ENCODE measurements at places on chromosomes 16 and 17.

DNA sequence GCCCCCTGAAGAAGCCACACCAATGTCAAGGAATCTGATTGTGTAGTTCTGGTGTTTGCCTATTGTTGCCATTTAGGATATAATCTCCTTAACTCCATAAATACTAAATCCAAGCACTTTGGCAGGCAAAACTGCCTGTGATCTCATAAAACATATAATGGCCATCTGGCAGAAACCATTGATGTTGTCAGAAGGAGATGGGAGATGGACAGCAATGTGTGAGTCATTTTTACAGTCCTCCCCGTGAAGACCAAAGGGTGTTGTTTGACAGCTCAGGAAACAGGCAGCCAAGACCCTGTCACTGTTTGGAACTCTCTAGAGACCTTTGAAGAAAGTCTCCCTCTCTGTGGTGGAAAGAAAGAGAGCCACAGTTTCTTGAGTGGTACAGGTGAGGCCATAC is 454.1 kb downstream of the HS3ST3B1 start:
- no peak for DNase-seq

DNA sequence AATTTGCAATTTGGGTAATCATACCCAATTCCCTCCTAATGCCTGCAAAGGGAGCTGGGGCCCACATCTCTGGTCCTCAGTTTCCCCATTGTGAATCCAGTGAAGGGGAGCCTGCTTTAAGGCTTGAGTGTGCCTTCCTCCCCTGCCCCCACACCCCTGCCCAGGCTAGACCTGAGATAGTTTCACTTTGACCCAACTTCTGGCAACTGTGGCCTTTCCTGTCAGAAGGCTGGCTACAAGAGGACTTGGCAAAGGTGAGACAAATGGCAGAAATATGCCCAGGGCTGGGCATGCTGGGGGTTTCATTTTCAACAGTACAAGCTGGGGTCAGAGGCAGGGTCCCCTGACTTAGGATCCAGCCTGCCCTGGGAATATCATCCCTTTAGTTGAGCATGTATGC is 10.0 kb downstream of the SOCS1 start:
- no peak for DNase-seq

DNA sequence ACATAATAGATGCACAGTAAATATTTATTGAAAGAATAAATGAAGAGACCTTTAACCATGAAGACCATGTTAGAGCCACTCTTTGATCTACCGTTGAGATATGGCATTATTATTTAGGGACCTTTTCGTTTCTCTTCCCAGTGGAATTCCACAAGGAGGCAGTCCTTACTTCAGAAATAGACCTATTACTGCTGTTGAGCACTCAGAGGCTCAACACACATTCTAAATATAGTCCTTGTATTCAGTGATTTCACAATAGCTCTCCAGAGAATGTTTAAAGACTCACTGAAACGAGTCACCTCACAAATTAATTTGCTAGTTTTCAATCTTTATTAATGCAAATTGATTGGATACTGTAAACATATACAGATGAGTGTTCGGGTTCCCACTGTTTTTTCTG is 603.8 kb downstream of the CDH8 start:
- DNase-seq: no peak

GRCh38 chr16:88407807-88408206 is 25.0 kb downstream of the ZNF469 start:
- DNase-seq: no peak

- DNase-seq: no peak
Observed at GRCh38 chr17:40828454-40829044, 6.1 kb upstream of the KRT10 start.

DNA sequence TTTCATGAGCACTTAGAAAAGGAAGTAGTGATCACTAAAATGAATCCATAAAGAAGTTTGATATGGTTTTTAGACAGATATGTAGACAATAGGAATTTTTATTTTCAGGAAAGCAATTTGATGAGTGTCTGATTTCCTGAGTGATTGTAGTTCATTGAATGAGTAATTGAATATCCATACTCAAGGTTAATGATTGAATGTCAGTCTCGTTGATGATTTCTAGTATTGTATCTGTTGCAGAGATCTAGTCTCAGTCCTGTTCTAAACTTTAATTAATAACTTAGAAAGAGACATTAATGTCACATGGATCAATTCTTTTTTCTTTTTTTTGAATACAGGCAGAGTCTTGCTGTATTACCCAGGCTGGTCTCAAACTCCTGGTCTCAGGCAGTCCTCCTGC is 78.3 kb downstream of the NLK start:
- no peak for DNase-seq

DNA sequence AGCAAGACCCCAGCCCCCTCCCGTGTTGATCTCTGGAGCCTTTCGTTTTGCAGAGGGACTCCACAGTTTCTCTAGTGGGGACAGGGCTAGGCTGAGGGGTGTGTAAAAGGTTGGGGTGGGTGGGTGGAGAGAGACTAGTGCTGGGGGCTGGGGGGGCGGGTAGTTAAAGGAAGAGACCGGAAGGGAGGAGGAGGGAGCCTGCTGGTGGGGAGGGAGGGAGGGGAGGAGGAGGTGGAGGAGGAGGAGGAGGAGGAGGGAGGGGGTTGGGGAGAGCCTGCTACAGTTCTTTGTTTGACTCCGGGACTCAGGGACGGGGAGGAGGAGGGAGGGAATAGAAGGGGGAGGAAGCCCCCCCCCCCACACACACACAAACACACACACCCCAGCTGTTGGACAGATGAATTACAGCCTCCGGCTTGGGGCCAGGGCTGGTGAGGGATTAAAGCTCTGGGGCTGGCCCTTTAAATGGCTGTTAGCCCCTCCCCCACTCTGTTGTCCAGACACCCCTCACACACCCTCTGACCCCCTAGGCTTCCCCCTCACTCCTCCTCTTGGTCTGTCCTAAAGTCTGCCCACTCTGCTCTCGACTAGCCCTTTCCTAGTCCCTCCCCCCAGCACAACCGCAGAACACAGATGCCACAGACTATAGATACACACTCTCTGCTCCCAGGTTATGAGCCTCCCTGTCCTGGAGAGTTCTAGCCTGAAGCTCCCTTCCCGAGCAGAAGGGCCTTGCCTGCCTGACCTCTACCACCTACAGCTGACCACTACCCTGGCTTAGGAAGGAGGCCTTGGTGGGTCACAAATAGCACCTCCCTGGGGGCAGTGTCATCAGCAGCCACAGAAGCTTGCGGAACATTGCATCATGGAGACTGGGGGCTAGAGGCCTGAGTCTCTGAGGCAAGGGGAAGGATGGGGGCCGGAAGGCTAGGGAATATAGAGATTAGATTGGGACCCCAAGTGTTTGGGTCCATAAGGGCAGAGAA is 4.4 kb downstream of the KDM6B start:
- no peak for DNase-seq

DNA sequence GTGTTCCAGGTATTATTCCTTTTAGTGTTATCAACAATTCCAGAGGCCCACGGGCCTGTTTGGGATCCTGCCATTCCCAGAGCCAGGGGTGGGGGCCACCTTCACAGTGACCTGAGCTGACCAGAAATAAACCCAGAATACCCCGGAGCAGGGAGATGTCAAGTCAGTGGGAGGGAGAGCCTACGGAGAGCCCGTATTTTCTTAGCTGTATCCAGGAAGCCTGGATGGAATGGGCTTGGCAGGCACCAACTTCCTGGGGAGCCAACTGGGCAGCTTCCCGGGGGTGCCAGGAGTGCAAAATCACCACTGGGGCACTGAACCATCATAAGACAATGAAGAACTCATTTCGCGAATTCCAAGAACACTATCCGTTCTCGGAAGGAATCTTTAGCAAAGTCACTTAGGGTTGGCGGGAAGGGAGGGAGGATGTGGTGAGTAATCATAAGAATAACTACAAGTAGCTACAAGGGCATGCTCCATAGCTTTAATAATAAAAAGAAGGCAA is 13.2 kb upstream of the MRTFB start:
- DNase-seq: no peak

- DNase-seq: no peak
Observed at GRCh38 chr17:57319806-57320205, 63.5 kb downstream of the MSI2 start.

GRCh38 chr17:81470944-81471817 is 41.4 kb downstream of the ACTG1 start:
- no peak for DNase-seq

DNA sequence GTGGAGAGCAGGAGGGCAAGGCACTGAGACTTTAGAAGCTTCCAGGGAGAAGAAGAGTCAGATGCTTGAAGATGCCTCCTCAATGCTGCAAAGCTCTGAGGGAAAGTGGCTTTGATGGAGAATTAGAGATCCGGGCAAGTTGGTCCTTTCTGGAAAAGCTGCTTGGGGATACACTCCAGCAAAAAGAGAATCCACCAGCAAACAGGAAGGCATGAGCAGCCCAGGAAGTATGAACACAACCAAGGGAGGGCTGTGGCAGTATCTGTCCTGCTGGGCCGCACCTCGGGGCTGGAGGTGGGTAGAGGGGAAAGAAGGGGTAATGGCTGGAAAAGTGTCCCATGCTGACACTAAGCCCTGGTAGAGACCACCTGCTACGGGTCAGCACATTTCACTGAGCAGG is 5.3 kb downstream of the LMF1 start:
- DNase-seq: no peak

DNA sequence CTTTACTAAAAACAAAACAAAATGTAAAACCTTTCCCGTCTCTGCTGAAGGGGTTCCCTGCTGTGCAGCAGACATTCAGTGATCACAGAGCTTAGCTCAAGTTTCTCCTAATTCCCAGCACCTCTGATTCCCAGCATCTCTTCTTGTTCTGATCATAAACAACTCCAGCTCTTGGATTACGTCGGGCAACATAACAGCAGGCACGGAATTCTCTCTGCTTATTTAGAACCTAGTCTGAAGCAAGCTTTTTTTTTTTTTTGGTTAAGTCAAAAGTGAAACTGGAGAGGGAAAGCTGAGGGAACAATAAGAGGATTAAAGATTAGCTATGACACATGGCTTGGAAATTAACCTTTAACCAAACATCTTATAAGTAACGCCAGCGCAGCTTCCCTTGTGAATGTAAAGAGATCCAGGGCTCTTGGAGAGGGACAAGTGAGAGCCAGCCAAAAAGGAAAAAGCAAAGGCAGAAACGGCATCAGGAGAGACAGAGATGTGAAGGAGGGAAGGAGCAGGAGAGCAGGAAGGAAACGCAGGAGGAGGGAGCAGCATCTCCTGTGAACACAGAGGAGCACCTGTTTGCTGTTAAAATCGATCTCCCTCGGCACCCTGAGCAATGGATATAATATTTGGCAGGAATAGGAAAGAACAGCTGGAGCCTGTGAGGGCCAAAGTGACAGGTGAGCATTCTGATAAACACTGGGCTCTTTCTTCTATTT is at the start of gene BCO1:
TSS of gene BCO1 (plus strand) at position 394 of the 716 bp plus-strand sequence. CDS start at position 614, 220 bp downstream.
- DNase-seq: no peak

GRCh38 chr17:77107506-77108433 is 33.0 kb upstream of the SEC14L1 start:
- DNase-seq: peak; percentile 34

DNA sequence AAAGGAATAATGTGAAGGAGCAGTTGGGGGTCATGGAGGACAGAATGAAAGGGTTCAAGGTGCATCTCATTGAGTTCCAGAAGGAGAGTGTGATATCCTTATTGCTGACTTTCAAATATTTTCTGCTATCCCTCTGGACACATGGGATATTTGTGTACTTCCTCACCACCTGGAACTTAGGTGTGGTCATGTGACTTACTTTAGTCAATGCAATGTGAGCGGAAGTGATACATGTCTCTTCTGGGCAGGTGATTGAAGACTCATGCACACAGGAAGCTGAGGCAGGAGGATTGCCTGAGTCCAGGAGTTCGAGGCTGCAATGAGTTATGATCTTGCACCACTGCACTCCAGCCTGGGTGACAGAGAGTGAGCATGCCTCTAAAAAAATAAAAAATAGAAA is 36.7 kb upstream of the TANC2 start:
- no peak for DNase-seq

GRCh38 chr16:57058291-57058861 is 34.0 kb upstream of the CPNE2 start:
- no peak for DNase-seq

GRCh38 chr16:8673611-8674412 is 605 bp upstream of the ABAT start:
- DNase-seq: no peak

DNA sequence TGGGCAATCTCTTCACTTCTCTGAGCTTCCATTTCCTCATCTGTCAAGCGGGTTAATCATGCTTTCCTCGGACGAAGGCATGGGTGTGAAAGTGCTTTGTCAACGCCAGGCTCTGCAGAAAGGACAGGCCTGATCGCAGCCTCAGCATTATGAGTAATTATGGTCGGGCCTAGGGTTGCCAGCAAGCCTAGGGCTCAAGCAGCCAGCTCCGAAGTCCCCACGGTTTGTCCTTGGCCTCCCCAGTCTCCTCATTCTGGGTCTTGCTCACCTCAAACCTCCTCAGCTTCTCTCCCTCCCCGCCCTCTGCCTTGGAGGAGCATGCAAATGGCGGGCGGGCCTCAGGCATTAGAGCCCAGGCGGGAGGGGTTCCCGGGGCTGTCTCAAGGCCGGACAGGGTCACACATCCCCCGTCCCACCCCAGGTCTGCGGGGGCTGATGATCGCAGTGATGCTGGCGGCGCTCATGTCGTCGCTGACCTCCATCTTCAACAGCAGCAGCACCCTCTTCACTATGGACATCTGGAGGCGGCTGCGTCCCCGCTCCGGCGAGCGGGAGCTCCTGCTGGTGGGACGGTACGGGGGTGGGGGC is 10.2 kb upstream of the FAM83G start:
- DNase-seq: no peak

DNA sequence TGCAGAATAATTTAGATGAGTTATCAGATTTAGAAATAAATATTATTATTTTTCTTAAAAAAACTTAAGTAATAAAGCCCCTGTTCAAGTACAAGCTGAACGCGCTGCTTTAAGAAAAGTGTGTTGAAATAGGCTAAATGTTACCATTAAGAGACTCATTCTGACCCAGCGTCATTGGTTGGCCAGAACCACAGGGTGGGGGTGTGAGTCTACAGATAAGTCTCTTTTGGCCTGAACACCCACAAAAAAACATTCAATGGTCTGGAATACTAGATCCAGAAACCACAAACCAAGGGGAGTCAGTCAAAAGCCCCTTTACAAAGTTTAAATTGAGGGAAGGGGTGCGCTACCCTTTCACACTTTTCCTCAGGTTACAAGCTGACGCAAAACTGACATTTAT is 776.1 kb downstream of the KCNJ2 start:
- no peak for DNase-seq

GRCh38 chr17:7711051-7711755 is 6.2 kb downstream of the EFNB3 start:
- DNase-seq: no peak

DNA sequence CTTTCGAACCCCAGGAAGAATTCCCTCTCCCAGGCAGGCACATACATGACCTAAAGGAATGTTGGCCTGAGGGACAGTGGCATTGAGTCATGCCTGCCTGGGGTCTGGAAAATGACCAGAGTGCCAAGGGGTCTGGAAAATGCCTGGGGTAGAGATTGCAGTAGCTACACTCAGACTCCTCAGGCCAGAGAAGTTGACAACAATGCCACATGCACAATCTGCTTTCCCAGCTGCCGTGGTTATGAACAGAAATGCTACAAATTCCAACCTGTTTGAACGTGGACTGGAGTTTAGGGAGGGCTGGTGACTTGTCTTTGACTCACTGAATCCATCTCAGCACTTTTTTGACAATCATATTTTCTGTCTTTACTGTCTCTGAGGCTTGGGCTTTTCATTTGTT is 250.0 kb downstream of the ABCC12 start:
- no peak for DNase-seq

GRCh38 chr16:84367297-84367680 is 1.0 kb upstream of the ATP2C2 start:
- DNase-seq: no peak

GRCh38 chr16:2150418-2151187 is 2.2 kb downstream of the RAB26 start:
- no peak for DNase-seq

Measured in activated CD4-positive, alpha-beta T cell treated with anti-CD3 and anti-CD28 coated beads, Interleukin-2, amount 50 U/mL, for 1 hour (primary cell).